ENCODE measurements at places on chromosomes 6 and 20.
A peak's percentile ranks its signal among the peaks of the same experiment; 100 is the strongest.

DNA sequence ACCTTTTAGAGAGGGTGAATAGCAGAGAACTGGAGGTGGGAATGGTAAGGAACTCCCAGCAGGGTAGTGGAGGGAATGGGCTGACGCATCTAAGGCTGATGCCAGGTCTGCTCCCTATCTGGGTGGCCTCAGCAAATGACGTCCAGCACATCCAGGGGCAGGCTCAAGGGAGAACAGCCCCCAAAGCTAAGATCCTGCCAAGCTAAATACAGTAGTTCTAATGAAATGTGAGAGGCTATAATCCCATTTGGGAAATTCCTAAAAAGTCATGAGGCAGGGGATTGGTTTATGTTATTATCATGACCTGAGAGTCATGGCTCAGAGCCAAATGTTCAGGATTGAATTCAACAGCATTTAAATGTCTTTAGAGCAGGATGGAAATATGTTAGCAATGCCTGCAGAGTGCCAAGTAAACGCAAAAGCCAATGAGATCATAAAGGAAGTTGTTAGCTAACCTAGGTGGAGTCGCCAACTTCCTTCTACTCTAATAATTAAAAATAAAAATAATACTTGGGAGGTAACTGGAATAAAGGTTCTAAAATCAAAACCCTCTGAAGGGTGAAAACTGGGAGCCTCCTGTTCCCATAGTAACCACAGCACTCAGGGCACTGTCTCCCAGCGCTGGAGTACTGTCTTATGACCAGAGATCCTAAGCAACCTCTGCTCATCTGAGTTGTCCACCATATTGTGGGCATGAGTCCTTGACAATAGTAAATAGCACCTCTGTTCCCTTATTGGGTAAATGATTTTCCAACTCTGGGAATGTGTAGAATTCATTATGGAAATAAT is 34.8 kb downstream of the IYD start:
- peaks cover 15% of the 10 kb centered on the region for H3K27me3 ChIP-seq
- no peak for DNase-seq
- H3K27ac ChIP-seq, result no peak overlapping the region
- H3K4me3 ChIP-seq, result peak overlapping the region; percentile 25

DNA sequence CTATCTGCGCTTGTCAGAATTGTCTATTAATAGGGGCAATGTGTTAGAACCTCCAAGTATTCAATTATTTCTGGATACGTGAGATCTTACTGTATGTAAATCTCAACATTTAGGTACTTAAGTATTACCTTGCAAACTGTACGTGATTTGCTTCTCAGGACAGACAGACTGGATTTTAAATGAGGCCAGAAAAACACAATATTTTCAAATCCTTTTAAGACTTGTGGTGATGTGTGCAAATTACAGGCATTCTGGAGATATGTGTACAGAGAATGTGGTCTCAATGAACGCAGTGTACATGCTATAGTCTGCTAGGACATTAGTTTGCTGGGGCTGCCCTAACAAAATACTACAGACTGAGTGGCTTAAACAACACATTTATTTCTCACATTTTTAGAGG is 16.9 kb downstream of the CCR6 start:
- no peak overlapping the region for H3K4me3 ChIP-seq
- H3K27ac ChIP-seq, result no peak overlapping the region
- DNase-seq, result no peak
- peaks cover 30% of the 10 kb centered on the region for H3K27me3 ChIP-seq

GRCh38 chr6:17638212-17638715 is 38.2 kb downstream of the FAM8A1 start:
- no peak for DNase-seq
- H3K27ac ChIP-seq, result peak overlapping the region; percentile 19
- H3K4me3 ChIP-seq, result no peak overlapping the region
- no peaks in the 10 kb centered on the region for H3K27me3 ChIP-seq
- no peaks in the 10 kb centered on the region for H3K4me1 ChIP-seq

- H3K27ac ChIP-seq, result no peak overlapping the region
- H3K4me3 ChIP-seq, result no peak overlapping the region
- peaks cover 6% of the 10 kb centered on the region for H3K4me1 ChIP-seq
- no peak for DNase-seq
- H3K27me3 ChIP-seq, result no peaks in the 10 kb centered on the region
- H3K36me3 ChIP-seq, result peaks cover 13% of the 10 kb centered on the region
Observed at GRCh38 chr20:44990425-44990824, 24.1 kb downstream of the STK4 start.

DNA sequence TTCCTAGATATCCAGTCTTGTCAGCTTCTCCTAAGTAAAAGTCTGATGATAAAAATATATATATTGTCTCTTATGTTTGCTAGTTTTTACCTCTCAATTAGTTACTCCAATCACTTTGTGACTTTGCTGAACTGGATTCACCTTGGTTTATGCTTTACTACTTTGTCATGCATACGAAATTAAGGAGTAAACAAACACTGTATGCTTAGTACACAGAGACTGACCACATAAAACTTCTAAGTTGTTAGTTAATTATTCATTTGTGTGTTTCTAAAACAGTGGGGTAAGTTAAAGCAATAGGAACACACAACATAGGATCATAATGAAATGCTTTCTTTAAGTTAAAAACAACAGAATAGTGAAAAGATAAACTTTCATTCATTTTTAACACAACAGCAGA is 877.3 kb upstream of the MAP3K7 start:
- no peaks in the 10 kb centered on the region for H3K36me3 ChIP-seq
- H3K27me3 ChIP-seq, result no peaks in the 10 kb centered on the region
- DNase-seq, result no peak
- no peak overlapping the region for H3K27ac ChIP-seq
- no peaks in the 10 kb centered on the region for H3K4me1 ChIP-seq

- no peaks in the 10 kb centered on the region for H3K27me3 ChIP-seq
- H3K4me1 ChIP-seq, result peaks cover 16% of the 10 kb centered on the region
- peak overlapping the region; percentile 81 for H3K4me3 ChIP-seq
- H3K27ac ChIP-seq, result no peak overlapping the region
Observed at GRCh38 chr6:73263570-73263909, 544 bp upstream of the KHDC1 start.

- peaks cover 11% of the 10 kb centered on the region for H3K36me3 ChIP-seq
- no peak overlapping the region for H3K4me3 ChIP-seq
- H3K27ac ChIP-seq, result no peak overlapping the region
- H3K4me1 ChIP-seq, result no peaks in the 10 kb centered on the region
- no peak for DNase-seq
Observed at GRCh38 chr6:148998704-148999103, 251.9 kb downstream of the UST start.

Data from type B pancreatic cell (in vitro differentiated cells).